ENCODE measurements at places on chromosomes 5 and 9. TPM values are rescaled to one million over a fixed set of nuclear protein-coding genes. Genes with fewer than 3 reads are reported as not detected.
A peak's percentile ranks its signal among the peaks of the same experiment; 100 is the strongest.

- no peak for DNase-seq
Measured at GRCh38 chr5:54932789-54933188, 52.6 kb downstream of the ESM1 start.

GRCh38 chr9:18384066-18384465 is 89.9 kb upstream of the ADAMTSL1 start:
- no peak for DNase-seq

- no peak for DNase-seq
Measured at GRCh38 chr9:18036422-18037187, 437.3 kb upstream of the ADAMTSL1 start.

GRCh38 chr5:163540696-163541095 is 35.3 kb downstream of the MAT2B start:
- no peak for DNase-seq

DNA sequence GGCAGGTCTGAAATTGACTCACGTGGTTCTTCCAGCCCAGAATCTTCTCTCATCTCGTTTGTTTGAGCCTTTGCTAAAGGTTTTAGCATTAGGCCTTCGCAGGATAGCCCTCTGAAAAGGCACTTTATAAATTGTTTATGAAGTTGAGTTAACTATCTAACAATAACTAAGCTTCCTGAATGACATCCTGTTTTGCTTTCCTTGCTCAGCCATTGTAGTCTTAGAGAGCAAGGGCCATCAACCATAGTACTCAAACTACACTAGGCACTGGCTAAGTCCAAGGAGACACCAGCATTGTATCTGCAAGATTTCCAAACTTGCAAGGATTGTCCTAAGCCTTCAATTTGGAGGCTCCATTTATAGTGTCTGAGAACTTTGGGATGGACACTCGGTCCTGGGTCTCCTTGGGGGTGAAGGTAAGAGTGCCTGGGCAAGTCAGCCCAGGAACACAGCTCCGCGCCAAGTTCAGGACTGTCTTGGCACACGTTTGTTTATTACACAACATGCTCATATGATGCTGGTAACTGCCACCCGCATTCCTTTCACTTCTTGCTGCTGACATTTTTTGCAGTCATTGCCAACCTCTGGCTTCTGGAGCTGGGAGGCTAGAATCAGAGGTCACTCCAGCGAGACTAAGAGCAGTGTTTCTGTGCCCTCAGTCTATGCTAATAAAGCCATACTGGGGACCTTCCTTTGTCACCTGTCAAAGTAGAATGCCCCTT is 151.1 kb downstream of the ESM1 start:
- peak; percentile 65 for DNase-seq

CNTNAP3B gene
- total RNA-seq: 6.8 TPM

NCBP1 gene
- 20.0 TPM for total RNA-seq

DBH gene
- total RNA-seq: not detected

DNA sequence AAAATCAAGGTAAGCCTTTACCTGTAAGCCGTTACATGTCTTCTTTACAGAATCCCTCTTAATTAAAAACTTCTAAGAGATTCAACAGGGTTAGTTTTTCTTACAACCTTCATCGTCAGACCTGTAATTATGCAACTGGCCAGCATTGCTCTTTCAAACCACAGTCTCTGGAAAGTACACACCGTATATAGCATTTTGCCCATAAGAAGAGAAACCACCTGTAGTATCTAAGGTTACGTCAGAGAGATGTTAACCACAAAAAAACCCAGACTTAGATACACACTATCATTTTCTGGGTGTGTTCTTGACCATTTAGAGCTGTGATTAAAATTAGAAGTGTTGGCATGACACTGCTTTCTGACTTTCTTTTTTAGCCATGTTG is 140.0 kb downstream of the MUSK start:
- no peak for DNase-seq

DNA sequence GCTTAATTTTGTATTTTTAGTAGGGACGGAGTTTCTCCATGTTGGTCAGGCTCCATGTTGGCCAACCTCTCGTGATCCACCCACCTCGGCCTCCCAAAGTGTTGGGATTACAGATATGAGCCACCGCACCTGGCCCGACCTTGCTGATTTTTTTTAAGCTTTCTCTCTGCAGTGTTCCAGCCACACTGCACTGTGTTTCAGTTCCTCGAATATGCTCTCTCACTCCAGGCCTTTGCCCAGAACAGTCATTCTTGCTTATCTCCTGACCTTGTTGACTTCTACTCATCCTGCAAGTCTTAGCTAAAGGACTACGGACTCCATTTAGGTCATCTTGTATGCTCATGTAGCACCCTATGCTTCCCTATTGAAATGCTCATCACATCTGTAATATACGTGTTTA is 3.3 kb downstream of the SNAPC3 start:
- no peak for DNase-seq

DNA sequence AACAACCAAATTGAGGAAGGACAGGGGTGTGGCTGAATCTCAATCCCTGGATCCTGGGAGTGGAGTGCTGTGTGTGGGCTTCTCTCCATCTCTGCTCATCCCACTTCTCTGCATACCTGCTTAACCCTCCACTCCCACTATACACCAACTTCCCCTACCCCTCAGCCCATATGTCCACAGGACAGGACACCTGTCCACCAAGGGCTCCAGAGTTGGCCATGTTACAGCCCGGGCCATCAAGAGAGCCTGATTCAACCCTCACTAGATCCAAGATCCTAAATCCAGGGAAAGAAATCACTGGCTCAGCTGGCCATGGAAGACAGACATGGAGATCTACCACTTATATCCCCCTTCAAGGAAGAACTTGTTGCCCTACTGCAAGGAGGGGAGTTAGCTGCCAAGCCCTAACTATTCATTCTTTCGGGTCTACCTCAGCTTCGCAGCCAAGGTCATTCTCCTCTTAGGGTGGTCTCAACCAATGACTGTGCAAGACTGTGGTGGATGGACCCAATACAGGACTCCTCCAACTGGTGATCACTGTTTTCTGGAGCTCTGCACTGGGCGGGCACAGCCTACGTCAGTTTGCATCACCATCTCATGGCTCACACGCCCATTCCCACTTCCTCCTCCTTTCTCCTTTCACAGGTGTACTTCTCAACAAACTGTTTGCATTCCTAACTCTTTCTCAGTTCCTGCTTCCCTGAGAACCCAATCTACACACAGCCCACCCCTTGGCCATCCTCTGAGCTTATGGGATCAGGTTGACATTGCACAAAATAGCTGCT is 53.7 kb upstream of the ZBTB43 start:
- no peak for DNase-seq

DNA sequence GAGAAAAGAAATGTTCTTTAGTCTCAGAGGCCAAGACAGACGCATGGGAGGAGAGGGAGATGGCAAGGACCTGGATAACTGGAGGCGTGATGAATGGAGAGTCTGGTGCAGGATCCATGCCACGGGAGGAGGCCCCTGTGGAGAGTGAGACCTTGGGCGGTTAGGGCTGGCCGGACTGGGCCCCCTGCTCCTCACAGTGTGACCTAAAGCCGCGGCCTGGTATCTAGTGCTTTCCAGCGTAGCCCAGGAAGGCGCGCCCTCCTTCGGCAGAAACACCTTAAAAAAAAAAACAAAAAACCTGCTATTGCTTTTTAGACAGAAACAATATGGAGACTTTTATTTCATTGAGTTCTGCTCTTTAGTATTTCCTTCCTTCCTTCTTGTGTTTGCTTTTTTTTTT is 33.1 kb downstream of the SCGB3A1 start:
- DNase-seq: no peak

CCL27 gene
- total RNA-seq: not detected

GRCh38 chr5:123350742-123351141 is 72.5 kb downstream of the CEP120 start:
- DNase-seq: no peak

C5orf63 gene
- 11.4 TPM for total RNA-seq

GRCh38 chr9:7117676-7118561 is 360.1 kb downstream of the KDM4C start:
- no peak for DNase-seq

ACOT12 gene
- not detected for total RNA-seq

All from Right ventricle myocardium inferior (tissue), 1 donor.